ENCODE measurements at places on chromosomes 6 and 20.
A peak's percentile ranks its signal among the peaks of the same experiment; 100 is the strongest.

GRCh38 chr6:145428706-145429105 is 306.6 kb downstream of the EPM2A start:
- DNase-seq = no peak

GRCh38 chr20:5923493-5923892 is 26.8 kb downstream of the TRMT6 start:
- no peak for DNase-seq

- DNase-seq = peak; percentile 23
These were observed 90.5 kb downstream of the PRND start for GRCh38 chr20:4812216-4812615.

- no peak for DNase-seq
These were observed 22.3 kb upstream of the PDE10A start for GRCh38 chr6:165685302-165685701.

DNA sequence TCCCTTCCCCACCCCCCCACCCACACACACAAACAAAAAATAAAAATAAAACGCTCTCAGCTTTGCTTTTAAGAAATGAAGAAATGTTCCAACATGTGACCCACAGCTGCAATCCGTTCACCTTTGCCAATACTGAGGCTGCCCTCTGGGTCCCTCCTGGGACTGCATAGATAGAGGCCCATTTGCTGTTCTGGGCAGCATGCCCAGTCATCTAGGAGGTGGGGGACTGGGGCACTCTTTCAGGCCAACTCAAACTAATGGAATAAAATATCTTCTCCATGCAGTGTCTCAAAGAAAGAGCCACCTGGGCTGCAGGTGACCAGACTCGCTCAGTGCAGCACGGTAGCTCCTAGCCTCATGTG is 79.9 kb downstream of the SLC22A3 start:
- DNase-seq = no peak

DNA sequence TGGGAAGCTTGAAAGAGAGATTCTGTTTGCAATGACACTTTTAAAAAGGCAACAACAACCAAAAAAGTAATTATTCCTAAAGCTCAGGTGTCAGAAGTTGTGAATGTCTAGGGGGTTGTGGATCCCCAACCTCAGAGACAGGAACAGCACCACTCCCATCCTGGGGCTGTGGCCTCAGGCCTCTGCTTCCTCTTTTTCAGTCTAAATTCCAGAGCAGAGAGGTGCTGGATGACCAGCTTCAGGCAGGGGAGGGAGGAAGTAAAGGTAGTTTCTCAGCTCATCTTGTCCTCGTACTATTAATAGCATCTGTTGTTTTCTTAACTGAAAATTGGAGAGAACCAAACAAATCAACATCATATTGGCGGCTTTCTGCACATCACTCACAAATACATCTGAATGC is 8.3 kb downstream of the NT5E start:
- DNase-seq = no peak

GRCh38 chr6:134295953-134296553 is 21.9 kb downstream of the SGK1 start:
- no peak for DNase-seq

DNA sequence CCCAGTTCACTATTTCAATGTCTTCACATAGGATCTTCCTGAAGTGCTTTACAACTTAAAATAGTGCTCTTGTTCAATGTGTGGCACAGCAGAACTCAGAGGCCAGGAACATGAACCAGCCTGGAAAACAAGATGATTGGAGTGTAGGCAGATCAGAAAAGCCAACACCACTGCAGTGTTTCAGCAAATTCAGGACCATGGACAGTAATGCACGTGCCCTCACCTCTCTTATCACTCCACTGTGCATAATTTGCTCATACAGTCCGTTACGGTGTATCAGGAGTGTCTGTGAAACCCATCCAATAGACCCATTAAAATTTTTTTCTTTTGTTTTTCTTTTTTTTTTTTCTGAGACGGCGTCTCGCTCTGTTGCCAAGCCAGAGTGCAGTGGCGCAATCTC is 27.6 kb upstream of the HACE1 start:
- peak; percentile 28 for DNase-seq

- no peak for DNase-seq
These were observed 50.0 kb upstream of the CLDN20 start for GRCh38 chr6:155213611-155214372.

- no peak for DNase-seq
These were observed 132.6 kb upstream of the MTHFD1L start for GRCh38 chr6:150732765-150733539.

DNA sequence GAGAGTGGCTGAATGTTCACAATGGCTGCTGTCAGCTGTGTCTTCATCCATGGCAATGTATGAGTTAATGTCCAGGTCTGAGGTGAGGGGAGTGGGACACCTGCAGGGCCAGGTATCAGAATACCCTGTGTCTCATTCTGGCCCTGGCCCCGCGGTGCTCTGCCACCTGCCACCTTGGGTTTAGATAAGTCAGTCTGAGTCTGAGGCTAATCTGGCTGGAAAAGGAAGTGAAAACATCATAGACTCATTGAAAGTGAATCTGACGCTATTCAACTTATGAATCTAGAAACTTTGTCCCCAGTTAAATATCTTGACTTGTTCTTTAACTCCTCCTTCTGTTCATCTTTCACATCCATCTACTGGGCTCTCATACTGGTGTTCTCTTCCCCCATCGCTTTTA is 267.1 kb upstream of the JAG1 start:
- DNase-seq = no peak

DNA sequence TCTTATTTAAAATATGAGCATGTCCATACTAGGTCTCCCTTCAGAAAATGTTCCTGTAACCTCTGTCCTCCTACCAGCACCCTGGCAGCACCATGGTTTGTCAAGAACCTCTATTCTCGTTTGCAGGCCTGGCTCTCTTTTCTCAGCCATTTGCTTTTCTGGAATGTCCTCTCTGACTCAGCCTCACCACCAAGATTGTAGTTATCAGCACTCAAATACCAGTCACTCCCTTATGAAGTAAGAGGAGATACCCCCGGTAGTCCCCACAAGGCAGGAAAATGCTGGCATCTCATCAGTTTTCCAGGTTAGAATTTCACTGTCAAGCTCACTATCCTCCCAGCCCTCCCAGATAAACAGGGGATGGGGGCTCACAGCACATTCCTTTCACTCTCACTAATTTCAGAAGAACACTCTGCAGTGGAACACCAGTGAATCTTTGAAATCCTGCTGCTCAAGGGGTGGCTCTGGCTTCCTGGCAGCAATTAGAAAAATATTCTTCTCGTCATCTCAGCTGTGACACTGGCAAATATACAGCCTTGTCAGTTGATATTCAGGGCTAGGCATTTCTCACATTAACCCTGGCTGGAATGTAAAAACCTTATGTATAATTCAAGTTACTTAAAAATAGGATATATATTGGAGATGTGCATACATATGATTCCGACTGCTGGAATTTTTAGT is 129.2 kb downstream of the TBX18 start:
- no peak for DNase-seq

- no peak for DNase-seq
These were observed 78.0 kb downstream of the PDE10A start for GRCh38 chr6:165585060-165585459.

DNA sequence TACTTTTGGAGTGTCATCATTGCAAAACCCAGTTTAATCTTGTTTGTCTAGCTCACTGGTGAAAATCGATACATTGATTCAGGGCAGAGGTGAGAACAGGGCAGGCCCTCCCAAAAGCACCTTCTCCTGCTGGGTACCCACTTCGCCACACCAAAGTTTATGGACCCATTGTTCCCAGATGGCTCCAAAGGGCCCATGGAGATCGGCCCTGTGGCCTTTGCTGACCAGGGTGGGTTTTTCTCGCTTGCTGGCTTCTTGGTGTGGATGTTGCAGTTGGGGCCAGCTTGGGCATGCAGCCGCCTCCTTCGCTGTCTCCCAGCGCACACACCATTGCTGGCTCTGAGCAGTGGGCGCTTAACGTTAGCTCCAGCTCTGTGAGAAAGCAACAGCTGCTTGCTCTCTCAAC is 178.1 kb upstream of the PDE10A start:
- no peak for DNase-seq

DNA sequence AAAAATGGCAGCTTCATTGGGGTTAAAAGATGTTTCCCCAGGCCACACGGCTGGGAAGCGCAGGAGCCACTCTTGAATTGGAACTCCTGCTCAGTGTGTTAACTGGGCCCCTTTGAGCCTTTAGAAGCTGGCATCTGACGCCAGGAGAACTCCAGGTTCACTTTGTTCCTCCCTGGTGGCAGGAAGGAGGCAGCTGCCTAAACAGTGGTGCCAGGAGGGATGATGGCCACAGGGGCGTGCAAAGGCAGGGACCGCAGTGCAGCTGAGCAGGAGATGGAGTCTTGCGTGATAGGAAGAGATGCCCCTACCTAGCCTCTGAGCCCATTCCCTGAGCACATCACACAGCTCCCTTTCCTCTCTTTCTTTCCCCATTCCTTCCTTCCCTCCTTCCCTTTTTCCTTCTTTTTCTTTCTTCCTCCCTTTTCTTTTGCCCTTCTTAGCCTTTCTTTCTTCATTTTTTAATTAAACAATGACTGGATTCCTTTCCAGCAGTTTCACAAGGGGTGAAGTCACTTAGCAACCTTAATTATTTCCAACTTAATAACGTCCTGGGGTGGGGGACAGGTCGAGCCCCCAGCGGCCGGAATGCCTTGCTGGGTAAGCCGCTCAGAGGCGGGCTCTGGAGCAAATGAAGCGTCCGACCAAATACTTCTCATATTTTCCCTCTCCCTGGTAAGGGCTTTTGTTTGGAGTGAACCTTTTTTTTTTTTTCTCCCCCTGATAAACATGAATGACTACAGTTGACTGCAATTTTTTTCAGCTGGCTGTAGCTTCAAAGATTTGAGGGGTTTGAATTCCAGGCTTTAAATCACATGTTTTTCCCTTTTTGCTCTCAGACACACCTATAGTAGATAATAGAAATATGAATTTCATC is 20.8 kb upstream of the BMP7 start:
- DNase-seq = no peak

GRCh38 chr6:46048646-46049297 is 33.1 kb upstream of the CLIC5 start:
- DNase-seq = no peak

GRCh38 chr6:36443471-36444428 is 950 bp downstream of the KCTD20 start:
- DNase-seq = peak; percentile 18

Data from Jurkat, Clone E6-1 (cell line).